ENCODE measurements at places on chromosomes 12 and 14. TPM values are rescaled to one million over a fixed set of nuclear protein-coding genes. Genes with fewer than 3 reads are reported as not detected.
A peak's percentile ranks its signal among the peaks of the same experiment; 100 is the strongest.

The HRK gene
- total RNA-seq = not detected

The OR10P1 gene
- total RNA-seq = not detected

The MAP3K9 gene
- 0.53 TPM for total RNA-seq

The TBX3 gene
- total RNA-seq = 8.8 TPM

The VDR gene
- total RNA-seq = 17.6 TPM

The CCDC184 gene
- total RNA-seq = 0.08 TPM

The A2M gene
- 0.99 TPM for total RNA-seq

The TSPAN19 gene
- not detected for total RNA-seq

DNA sequence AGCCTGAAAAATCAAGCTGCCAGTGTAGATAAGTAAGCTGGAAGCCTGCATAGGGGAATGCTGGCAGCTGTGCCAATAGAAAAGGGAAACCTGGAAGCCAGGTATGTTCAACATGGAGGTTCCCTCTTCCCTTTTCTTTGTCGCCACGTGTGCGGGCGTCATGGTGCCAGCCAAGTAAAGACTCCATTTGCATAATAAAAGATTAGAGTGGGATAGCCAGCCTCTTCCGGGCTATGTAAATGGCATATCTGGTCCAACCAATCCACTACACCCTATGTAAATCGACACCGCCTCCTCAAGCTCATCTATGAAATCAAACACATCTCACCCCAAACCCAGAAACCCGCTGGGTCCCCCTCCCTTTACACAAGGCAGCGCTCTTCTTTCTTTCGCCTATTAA, 5.6 kb upstream of the ADGRD1 start:
- DNase-seq = no peak

GRCh38 chr12:88552610-88553079, 27.6 kb downstream of the KITLG start:
- peak; percentile 33 for DNase-seq

DNA sequence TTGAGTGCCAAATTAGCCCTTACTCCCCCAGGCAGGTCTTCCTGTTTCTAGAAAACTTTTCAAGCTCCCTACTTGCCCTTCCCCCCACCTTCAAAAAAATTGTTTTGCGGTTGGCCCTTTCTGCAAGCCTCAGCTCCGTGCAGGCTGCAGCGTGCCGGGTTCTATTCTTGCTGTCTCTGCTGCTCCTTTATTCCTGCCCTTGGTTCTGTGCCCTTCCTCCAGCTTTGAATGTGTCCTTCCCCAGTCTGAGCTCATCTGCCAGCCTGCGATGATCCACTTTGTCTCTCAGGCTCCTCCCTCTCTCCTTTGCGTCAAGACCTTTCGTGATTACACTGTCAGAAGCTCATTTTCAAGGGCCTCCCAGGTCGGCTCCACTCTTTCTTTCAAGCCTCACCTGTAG, 98.6 kb downstream of the IRF2BPL start:
- no peak for DNase-seq

DNA sequence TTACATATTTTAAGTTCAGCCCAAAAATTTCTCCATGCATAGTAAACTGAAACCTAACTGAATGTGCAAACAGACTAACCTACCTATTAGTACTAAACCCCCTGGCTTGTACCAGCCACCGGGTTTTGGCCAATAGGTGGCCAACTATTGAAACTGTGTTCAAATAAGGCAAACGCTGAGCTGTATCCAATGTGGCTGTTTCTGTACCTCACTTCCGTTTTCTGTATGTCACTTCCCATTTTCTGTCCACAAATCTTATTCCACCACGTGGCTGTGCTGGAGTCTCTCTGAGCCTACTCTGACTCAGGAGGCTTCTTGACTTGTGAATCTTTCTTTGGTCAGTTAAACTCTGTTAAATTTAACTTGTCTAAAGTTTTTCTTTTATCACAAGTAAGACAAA, 6.0 kb upstream of the FBXO34 start:
- no peak for DNase-seq

- no peak for DNase-seq
Observed at GRCh38 chr14:96256407-96256806, 397 bp downstream of the BDKRB1 start.

DNA sequence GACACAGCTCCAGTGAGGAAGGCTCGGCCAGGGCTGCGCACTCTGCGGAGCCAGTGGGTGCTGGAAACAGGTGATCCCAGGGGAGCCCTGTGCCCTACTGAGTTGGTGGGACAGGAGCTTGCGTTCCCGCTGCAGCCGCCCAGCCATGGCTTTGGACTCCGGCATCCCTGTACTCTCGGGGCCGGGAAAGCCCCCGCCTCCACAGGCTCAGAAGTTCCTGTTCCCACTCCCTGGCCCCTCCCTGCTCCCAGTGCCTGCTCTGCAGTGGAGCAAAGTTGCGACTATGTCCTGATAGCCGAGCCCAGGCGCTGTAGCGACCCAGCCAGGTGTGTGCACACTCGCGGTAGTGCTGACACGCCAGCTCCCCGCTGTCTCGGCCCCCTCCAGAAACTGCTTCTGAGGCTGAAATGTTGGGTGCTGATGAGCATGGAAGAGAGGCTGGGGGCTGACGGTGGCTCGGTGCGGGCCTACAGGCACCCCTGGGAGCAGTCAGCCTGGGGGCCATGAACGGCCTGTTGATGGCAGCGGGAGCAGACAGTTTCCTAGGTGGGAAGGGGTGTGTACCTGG, 344.6 kb upstream of the MGAT4C start:
- no peak for DNase-seq

DNA sequence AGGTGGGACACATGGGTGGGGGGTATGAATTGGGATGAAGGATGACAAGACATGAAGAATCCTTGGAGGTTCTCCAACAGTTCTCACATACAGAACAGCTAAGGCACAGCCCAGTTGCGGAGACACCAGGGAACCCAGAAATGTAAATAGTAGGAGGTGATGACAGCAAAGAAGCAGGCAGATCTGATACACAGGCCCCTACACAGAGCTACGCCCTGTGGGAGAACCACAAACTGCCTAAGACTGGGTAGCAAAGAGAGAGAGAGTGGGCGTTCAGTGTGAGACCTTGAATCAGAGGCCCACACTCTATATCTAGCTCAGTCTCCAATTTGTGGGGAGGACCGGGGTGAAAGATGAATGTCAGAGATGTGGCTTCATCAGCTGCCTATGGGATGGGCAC, 9.5 kb upstream of the NUMB start:
- no peak for DNase-seq

GRCh38 chr12:85784096-85784720, 52.0 kb downstream of the RASSF9 start:
- DNase-seq = no peak

- no peak for DNase-seq
Observed at GRCh38 chr12:30870491-30871265, 55.9 kb upstream of the TSPAN11 start.

GRCh38 chr14:66315548-66315947, 170.6 kb upstream of the CCDC196 start:
- no peak for DNase-seq

DNA sequence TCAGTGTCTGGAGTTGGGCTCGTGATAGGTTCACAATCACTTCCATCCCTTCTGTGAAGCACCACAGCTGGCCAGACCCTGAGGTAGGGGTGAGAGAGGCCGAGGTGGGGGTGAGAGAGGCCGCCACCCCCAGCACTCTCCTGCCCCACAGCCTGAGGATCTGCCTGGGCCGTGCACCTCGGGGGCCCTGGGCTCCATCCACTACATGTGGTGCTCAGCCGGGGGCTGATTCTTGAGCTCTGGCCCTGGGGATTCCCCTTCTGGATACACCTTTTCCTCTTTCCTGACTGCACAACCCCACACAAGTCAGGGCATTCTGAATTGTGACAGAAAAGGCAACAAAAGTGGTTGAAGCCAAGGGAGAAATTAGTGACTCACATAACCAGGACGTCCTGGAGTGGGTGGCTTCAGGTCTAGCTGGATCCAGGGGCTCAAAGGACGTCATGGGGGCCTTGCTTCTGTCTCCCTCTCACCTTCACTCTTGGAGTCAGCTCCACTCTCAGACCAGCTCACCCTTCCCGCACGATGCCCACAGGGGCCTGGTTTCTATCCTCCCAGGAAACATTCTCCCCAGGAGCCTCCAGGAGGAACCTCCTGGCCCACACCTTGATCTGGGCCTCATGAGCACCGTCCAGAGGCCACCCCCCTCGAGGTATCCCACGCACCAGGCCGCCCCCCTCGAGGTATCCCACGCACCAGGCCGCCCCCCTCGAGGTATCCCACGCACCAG, 12.1 kb upstream of the FBRSL1 start:
- no peak for DNase-seq

DNA sequence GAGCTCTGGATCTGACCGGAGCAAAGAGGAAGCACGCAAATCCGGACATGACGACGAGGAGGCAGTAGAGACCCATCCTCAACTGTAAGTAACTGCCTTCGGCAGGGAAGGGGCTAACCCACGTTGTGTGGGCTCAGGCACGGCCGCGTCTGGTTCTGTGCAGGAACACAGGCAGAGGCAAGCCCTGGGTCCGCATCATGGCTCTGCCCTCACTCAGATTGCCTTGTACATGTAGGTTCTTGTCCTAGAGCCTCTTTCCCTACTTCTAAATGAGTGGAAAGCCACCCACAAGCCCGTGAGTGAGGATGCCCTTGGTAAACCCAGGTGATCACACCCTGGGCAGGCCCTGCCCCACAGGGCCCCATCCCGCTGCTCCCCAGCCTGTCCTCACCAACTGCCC, 8.9 kb upstream of the RPLP0 start:
- DNase-seq = no peak

DNA sequence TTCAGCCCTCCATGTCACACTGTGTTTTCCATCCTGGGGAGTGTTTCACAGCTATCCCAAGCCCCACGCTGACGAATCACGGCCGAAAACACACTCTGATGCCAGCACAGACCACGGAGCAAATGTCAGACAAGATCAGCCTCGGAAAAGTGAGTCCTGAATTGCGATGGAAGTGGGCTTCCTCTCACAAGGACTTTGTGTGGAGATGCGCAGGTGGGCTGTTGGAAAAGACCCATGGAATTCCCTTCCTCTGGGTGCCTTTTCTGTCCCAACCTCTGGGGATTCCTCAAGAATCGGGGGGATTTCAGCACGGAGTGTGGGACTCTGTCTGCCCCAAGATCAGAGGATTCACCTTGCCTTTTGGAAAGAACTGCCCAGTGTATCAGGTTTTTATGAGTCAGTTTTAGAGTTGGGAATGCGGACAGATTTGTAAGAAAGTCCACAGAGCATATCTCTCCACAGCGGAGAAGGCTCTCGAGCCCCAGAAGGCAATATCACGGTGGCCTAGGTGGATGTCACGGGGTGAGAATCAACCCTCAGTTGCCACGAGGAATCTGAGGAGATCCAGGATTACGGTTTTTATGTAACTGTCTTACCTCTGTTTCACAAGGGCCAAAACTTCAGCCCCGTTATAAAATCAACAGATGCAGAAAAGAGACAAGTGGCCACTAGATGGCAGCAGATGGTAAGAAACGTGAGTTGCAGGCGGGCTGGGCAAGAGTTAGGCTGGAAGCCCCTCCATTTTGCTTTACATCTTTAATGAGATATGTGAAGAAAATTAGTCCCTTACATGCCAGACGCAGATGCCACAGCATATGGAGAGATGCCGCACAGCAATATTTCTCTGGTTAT, 201.9 kb downstream of the DAD1 start:
- DNase-seq = peak; percentile 84

- peak; percentile 55 for DNase-seq
Observed at GRCh38 chr14:64673748-64674147, 30.5 kb upstream of the PLEKHG3 start.

- DNase-seq = peak; percentile 26
Observed at GRCh38 chr12:50401500-50402081, 906 bp downstream of the LARP4 start.

DNA sequence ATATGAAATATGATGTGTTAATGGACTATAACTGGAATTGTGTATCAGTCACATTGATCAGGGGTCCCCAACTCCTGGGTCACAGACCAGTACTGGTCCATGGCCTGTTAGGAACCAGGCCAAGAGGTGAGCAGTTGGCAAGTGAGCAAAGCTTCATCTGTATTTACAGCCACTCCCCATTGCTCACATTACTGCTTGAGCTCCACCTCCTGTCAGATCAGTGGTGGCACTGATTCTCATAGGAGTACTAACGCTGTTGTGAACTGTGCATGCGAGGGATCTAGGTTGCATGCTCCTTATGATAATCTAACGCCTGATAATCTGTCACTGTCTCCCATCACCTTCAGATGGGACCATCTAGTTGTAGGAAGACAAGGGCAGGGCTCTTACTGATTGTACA, 72.3 kb downstream of the CDK17 start:
- DNase-seq = no peak

- DNase-seq = no peak
Observed at GRCh38 chr14:68573126-68573525, 219.7 kb downstream of the ZFP36L1 start.

DNA sequence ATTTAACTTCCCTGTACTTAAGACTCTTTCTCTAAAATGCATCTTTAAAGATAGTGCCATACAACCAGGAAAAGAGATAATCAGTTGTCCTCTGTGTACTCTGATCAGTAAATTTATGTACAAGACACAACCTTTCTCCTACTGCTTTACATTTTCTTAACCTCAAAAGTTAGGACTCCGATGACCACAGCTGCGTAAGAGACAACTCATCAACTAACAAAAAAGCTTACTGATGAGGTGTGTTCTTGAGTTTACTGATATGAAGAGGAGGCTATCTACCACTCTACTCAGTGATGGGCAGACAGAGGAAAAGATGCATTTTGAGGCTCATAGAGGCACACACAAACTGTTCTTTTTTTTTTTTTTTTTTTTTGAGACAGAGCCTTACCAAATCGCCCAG, 71.4 kb upstream of the HIF1A start:
- DNase-seq = no peak

- no peak for DNase-seq
Observed at GRCh38 chr12:24363177-24363754, 413.8 kb upstream of the SOX5 start.

DNA sequence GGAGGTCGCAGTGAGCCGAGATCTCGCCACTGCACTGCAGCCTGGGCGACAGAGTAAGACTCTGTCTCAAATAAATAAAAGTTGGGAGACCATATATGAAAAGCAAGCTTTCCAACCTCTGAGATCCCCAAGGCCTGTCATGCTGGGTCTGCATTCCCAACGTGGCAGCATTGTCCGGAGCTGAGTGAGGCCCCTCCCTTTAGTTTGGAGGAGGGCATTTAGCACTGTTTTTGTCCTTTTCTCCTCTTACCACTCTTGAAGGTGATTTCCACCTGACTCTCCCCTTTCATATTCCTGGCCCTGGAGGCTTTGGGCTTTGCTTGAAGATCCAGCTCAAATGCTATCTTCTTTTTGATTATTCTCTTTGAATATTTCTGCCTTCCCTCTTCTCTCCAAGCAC, 3.2 kb downstream of the AACS start:
- no peak for DNase-seq

DNA sequence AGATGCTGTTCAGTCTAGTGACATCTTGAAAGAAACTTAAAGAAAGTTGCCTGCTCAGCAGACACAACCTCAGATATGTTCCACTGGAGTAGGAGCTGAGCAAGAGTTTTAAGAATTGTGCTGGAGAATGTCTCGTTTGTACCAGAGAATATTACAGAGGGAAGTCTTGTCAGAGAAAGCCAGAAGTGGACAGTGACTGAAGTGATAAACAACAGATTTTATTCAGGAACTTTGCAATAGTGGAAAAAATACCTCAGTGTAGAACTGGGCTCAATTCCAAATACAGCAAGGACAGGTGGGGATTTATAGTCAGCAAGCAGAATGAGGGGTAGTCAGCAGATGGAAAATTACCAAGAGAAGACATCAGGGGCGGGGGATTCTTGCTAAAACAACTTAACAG, 18.6 kb downstream of the ZDHHC17 start:
- no peak for DNase-seq

- DNase-seq = peak; percentile 79
Observed at GRCh38 chr12:52082026-52082668, 2.6 kb downstream of the SMIM41 start.

All from myocyte (in vitro differentiated cells).